Nasal cavity respiratory epithelium epithelial cell of viscerocranial mucosa (primary cell): ENCODE measurements at places on chromosomes 11 and 22. TPM values are rescaled to one million over a fixed set of nuclear protein-coding genes. Genes with fewer than 3 reads are reported as not detected.

Gene OR52N4
- total RNA-seq = not detected in 2 replicates

Gene P2RX3
- total RNA-seq = not detected in 2 replicates

Gene OR52E6
- not detected in 2 replicates for total RNA-seq

Gene KCNJ1
- 0.07 TPM in 1 of 2 replicates, not detected in the other for total RNA-seq

Gene BARX2
- 2.7 and 4.1 TPM in 2 replicates for total RNA-seq

Gene SVIP
- 4.1 and 9.2 TPM in 2 replicates for total RNA-seq

Gene APOBEC3C
- total RNA-seq = 7.5 and 13.0 TPM in 2 replicates

Gene TYR
- not detected in 2 replicates for total RNA-seq

Gene RTCB
- 111 and 113 TPM in 2 replicates for total RNA-seq

Gene MRGPRX4
- total RNA-seq = not detected in 2 replicates

Gene CYP2D6
- 0.34 and 1.8 TPM in 2 replicates for total RNA-seq

Gene OR8G5
- total RNA-seq = not detected in 2 replicates

Gene MOV10L1
- under 0.01 and 0.85 TPM in 2 replicates for total RNA-seq

Gene CLCF1
- 3.2 and 3.8 TPM in 2 replicates for total RNA-seq
